Nucleus accumbens (tissue), 56 donors: ENCODE measurements at places on chromosomes 3 and 15.

DNA sequence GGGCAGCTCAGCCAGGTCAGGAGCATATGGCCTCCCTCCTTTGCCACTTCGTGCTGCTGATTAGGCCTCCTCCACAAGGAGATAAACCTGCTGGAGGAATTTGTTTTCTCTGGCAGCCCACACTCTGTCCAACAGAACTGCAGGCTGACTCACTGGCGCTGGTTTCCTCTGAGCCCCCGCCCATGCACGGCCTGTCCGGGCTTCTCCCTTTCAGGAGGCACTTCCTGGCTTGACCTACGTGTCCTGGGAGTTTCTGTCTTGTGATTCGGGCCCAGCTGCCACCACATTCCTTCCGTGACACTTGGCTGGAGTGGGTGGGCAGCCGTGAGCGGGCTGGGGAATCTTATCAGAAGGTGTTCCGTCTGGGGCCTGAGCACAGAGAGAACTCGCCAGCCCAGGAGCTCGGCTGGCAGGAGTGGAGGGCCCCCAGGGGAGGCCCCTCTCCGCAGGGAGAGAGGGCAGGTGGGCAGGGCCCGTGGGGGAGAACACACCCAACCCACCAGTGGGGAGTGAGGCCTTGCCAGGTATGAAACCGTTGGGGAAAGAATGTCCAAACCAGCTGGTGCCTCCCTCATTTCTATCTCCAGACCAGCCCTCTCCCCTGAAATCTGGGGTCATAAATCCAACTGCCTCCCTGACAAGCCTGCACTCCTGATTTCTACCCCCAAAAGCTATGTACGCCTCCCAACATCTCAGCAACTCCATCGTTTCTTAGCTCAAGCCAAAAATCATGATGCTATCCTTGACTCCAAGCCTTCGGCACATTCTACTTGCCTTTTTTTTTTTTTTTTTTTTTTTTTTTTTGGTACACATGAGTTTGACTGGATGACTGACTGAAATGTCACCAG is 110.6 kb upstream of the MEF2A start:
- DNase-seq: no peak

DNA sequence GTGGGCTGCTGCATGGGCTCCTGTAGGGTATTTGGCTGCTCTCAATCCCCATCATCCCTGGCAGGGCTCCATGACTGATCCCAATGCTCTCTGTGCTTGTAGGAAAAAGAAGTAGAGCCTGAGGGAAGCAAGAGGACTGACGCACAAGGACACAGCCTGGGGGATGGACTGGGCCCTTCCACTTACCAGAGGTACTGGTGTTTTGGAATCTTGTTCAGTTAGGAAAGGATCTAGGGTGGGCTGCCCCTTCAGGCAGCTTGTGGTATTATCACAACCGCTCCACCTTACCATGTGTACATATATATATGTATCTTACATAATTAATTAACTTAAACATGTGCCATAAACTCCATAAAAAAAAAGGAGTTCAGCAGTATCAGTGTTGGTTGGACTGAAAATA is 1.3 kb downstream of the SLC28A2 start:
- DNase-seq: no peak

- DNase-seq: no peak
Measured at GRCh38 chr15:79953951-79954444, 17.0 kb downstream of the BCL2A1 start.

- no peak for DNase-seq
Measured at GRCh38 chr3:15241341-15241740, 35.3 kb downstream of the CAPN7 start.
